ENCODE measurements at places on chromosomes 13 and 19. TPM values are rescaled to one million over a fixed set of nuclear protein-coding genes. Genes with fewer than 3 reads are reported as not detected.

The TIMM13 gene
- 42.7 TPM for total RNA-seq

The ANGPTL8 gene
- total RNA-seq: not detected

The FCAR gene
- not detected for total RNA-seq

The OR7C1 gene
- not detected for total RNA-seq

The PCDH8 gene
- not detected for total RNA-seq

The ZNF730 gene
- 3.4 TPM for total RNA-seq

The ZNF135 gene
- 0.80 TPM for total RNA-seq
